ENCODE measurements at places on chromosomes 7 and 10. TPM values are rescaled to one million over a fixed set of nuclear protein-coding genes. Genes with fewer than 3 reads are reported as not detected.
A peak's percentile ranks its signal among the peaks of the same experiment; 100 is the strongest.

Gene SPDYE1
- not detected for total RNA-seq

Gene GIMAP6
- 4.1 TPM for total RNA-seq

DNA sequence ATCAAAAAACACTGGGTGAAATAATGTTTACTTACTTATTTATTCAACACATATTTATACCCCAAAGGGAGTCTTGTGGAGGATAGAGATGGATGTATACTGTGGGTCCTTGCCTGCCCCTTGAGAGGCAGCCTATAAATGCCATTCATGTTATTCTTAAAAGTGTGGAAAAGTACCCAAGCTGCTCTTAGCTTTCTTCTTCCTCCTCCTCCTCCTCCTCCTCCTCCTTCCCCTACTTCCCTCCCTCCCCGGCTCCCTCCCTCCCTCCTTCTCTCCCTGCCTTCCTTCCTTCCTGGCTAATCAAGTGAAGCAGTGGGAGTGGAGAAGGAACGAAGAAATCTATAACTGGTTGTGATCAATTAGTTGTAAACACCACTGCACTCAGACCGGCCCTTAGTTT, 21.2 kb upstream of the IGF2BP3 start:
- no peak overlapping the region for H3K27ac ChIP-seq
- no peak overlapping the region for H3K4me3 ChIP-seq
- H3K36me3 ChIP-seq = peaks cover 4% of the 10 kb centered on the region
- no peaks in the 10 kb centered on the region for H3K4me1 ChIP-seq
- DNase-seq = peak; percentile 35

DNA sequence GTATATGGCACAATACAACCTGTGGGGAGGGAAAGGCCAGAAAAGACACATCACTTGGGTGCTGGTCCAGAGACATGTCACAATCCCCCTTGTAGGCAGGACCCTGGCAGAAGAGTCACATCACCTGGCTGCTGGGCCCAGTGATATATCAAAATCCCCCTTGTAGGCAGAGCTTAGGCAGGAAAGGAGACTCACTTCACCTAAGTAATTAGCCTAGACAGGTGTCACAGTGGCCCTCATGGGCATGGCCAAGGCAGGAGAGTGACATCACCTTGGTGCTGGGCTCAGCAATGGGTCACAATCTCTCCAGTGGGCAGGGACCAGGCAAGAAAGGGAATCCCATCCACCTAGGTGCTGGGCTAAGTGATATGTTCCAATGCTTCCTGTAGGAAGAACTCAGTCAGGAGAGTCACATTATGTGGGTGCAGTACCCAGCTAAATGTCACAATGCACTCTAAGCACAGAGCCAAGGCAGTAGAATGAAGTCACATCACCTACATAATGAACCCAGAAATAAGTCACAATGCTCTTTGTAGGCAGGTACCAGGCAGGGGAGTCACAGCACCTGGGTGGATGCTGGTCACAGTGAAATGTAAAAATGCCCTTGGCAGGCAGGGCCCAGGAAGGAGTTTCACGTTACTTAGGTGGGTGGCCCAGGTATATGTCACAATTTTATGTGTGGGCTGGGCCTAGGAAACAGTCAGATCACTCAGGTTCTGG, 18.9 kb upstream of the ZNF736 start:
- H3K4me1 ChIP-seq = no peaks in the 10 kb centered on the region
- no peak overlapping the region for H3K27ac ChIP-seq
- DNase-seq = no peak
- no peak overlapping the region for H3K4me3 ChIP-seq
- H3K36me3 ChIP-seq = no peaks in the 10 kb centered on the region

DNA sequence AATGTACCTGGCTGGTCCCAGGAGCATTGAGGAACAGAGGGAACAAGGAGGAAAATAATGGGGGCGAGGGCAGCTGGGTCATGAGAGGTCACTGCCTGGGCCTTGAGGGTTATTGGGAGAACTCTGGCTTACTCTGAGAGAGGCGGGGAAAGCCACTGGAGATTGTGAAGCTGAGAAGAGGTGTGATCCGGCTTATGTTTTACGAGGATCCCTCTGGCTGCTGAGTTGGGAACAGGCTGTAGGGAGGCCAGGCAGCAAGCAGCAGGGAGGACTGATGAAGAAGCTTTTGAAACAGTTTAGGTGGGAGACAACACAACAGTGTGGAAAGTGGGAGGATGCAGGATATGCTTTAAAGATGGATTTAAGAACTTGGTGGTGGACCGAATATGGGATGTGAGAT, 87.3 kb downstream of the FANK1 start:
- H3K27me3 ChIP-seq = no peaks in the 10 kb centered on the region
- no peak overlapping the region for H3K4me3 ChIP-seq
- no peak for DNase-seq
- H3K27ac ChIP-seq = no peak overlapping the region

GRCh38 chr10:123301077-123301857, 147.1 kb downstream of the BUB3 start:
- H3K36me3 ChIP-seq = no peaks in the 10 kb centered on the region
- H3K4me3 ChIP-seq = no peak overlapping the region
- H3K27ac ChIP-seq = no peak overlapping the region
- H3K27me3 ChIP-seq = no peaks in the 10 kb centered on the region

All from suprapubic skin (tissue), 4 donors.